ENCODE measurements at places on chromosomes 3 and 15. TPM values are rescaled to one million over a fixed set of nuclear protein-coding genes. Genes with fewer than 3 reads are reported as not detected.

DNA sequence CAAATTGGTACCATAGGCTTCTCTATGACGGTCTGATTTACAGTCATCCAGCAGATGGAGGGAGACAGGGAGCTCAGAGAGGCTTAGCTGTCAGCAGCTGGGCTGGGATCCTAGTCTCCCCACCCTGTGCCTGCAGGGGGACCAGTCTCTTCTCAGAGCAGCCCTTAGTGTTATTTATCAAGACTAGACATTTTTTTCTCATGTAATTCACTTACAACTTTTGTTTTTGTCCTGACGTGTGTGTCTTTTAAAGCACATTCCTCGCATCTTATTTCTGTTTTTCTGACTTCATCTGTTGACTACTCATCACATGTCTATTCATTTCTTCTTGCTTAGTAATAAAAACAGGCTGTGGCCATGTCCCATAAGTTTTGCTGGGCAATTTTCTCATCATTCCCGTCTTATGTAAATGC lies 116.1 kb downstream of the KLF13 start:
- no peak for DNase-seq

DNA sequence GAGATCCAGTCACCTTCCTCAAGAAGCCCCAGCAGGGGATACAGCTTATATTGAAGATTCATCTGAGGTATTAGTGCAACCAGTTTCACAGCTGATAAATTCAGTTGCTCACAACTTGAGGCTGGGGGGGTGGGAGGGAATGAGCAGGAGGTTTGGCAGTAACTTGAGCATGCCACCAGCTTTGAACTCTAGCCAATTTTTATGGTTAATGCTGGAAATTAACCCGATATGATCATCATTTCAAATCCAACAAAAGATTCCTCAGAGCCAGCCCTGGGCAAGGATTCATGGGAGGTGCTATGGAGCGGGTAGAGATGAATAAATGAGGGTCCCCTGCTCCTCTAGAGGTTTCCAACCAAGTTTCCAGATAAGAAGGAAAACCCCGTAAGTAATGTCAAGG lies 73.1 kb upstream of the HES1 start:
- DNase-seq = no peak

GRAMD2A gene
- total RNA-seq = 0.26 TPM

DNA sequence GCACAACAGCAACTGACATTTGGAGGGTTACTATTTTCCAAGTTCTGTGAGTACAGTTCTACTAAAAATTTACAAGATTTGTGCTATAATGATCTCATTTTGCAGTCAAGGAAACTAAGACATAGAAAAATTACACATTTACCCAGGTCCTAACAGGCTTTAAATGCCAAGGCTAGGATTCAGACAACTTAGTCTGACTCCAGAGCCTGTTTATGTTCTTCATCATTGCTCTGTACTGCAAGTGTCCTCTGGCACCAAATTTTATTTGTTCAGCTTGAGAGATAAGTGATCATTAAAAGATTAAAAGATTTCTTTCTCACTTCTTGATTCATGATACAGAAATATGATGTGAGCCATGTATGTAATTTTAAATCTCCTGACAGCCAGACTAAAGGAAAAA lies 290.8 kb downstream of the UBE2E2 start:
- no peak for DNase-seq

GRCh38 chr3:126111126-126111551 lies 27.2 kb upstream of the SLC41A3 start:
- DNase-seq = no peak

GRCh38 chr3:101852983-101853840 lies 3.9 kb downstream of the NFKBIZ start:
- no peak for DNase-seq

Measured in body of pancreas (tissue), 4 donors.